ENCODE measurements at places on chromosomes 5 and 9.

- DNase-seq = no peak
These were observed 2.9 kb downstream of the TPD52L3 start for GRCh38 chr9:6330958-6331634.

GRCh38 chr5:127940854-127941253 lies 142.7 kb upstream of the SLC12A2 start:
- DNase-seq = no peak

GRCh38 chr9:123663529-123663928 lies 266.4 kb downstream of the DENND1A start:
- DNase-seq = no peak

- no peak for DNase-seq
These were observed 1.4 kb downstream of the NDUFA8 start for GRCh38 chr9:122158202-122158601.

DNA sequence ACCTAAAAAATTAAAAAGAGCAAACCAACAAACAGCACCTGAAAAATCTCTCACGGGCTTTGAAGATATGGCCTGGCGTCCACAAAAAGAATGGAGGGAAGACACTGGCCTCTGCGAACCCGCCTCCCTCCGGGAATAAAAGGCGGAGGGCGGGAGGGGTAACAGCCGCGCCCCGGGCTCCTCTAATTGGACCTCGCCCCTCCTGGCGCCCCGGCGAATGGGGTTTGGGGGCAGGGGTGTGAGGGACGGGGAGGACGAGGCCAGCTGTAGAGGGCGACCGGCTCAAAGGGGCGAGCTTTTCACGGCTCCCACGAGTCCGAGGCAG lies 753 bp downstream of the FANCC start:
- no peak for DNase-seq

- DNase-seq = no peak
These were observed 66.8 kb downstream of the FBXL7 start for GRCh38 chr5:15566789-15567188.

- no peak for DNase-seq
These were observed 22.4 kb upstream of the RASGRF2 start for GRCh38 chr5:80937584-80938356.

DNA sequence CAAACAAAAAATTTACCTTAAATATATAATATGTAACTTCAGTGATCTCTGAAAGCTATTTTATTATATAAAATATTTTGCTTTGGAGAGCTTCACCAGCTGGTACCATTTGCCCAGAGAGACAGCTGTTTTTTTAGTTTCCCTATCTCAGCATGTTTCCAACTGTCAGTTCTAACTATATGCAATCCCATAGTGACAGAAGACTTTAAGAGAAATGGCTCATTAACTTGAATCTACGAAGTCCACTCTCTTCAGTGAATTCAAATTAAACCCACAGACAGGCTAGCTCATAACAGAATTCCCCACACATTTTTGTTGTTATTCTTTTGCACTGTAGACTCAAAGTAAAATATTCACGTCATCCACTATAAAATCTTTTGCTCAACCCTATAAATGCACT lies 251.8 kb upstream of the POU5F2 start:
- no peak for DNase-seq

- DNase-seq = no peak
These were observed 4.9 kb upstream of the LRRC14B start for GRCh38 chr5:186091-187041.

DNA sequence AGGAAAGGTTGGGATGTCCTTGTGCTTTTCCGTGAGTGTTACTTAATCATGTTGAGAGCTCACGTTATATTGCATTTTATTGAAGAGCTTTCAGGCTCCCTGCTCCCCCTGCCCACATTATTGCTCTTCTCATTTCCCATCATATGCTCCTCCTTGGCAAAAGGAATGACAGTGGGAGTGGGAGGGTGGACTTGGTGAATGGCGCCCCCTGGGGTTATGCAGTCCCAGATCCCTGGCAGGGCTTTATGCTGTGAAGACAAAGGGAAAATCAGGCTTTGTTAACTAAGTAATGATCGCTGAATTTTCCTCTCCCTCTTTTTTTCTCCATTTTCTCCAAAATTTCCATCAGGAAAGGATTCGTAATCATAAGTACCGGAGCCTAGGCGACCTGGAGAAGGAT lies 166.6 kb downstream of the SMARCA2 start:
- DNase-seq = no peak

DNA sequence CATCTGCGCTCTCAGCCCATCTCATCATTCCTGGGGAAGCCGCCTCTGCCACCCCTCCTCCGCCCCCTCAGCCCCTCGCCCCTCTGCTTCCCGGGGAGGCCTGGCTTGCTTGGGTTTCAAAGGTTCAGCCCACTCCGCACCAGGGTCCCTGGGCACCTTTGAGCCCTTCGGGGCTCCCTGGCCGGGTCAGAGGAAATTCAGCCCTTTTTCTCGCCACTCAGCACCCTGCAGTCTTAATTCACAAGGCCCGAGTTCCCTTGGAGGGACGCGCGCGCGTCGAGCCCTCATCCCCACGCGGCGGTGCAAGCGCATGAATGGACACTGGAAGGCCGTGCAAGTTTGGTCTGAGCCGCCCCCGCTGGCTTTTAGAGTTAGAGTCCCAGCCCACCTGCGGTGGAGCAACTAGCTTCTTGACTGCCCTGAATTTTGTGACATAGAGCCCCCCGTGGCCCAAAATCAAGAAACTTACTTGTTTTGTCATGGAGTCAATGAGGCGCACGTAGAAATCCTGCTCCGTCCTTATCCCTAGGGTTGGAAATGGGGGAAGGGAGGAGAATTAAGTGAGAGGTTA lies 4.5 kb downstream of the EBF1 start:
- DNase-seq = no peak

DNA sequence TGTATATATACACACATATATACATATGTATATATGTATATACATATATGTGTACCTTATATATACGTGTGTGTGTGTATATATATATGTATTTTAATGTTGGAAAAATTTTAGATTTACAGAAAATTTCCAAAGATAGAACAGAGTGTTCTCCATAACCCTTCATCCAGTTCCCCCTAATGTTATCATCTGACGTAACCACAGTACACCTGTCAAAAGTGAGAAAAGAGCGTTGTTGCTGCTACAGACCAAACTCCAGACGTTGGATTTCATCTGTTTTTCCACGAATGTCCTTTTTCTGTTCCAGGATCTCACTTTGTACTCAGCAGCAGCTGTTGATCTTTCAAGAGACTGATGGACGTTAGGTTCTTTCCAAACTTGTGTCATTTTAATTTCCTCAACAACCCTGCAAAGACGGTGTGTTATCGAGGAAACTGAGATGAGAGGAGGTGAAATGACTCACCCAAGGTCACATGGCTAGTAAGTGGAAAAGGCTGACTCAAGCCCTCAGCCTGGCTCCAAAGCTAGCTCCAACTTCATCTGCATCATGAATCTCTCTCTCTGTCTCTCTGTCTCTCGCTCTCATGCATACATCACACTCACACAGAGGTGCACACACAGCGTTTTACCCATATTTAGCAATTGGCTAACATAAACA lies 17.0 kb upstream of the NTNG2 start:
- DNase-seq = no peak

- no peak for DNase-seq
These were observed 259.2 kb downstream of the FBXL17 start for GRCh38 chr5:108122702-108123101.
